ENCODE measurements at places on chromosomes 5 and 9.
A peak's percentile ranks its signal among the peaks of the same experiment; 100 is the strongest.

- no peak for DNase-seq
These were observed 24.0 kb upstream of the TCF7 start for GRCh38 chr5:134090522-134090921.

- no peak for DNase-seq
These were observed 164.8 kb downstream of the DEPDC1B start for GRCh38 chr5:60535198-60535597.

DNA sequence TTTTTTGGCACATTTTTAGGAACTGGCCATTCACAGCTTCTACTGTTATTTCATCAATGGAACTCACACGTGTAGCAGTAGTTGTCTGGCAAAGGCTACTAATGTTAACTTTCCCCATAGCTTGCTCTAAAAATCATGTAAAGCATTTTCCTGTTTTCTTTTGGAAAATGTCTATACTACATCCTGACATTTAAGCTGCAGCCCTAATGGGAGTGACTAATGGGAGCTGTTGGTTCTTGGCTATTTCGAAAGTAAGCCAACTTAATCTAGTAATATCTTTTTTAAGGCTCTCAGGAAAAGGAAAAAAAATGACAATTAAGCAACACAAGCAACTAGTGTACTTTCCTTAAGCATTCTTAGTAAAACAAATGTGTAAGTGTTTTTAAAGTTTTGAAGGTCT lies 169.2 kb downstream of the SLC12A2 start:
- no peak for DNase-seq

DNA sequence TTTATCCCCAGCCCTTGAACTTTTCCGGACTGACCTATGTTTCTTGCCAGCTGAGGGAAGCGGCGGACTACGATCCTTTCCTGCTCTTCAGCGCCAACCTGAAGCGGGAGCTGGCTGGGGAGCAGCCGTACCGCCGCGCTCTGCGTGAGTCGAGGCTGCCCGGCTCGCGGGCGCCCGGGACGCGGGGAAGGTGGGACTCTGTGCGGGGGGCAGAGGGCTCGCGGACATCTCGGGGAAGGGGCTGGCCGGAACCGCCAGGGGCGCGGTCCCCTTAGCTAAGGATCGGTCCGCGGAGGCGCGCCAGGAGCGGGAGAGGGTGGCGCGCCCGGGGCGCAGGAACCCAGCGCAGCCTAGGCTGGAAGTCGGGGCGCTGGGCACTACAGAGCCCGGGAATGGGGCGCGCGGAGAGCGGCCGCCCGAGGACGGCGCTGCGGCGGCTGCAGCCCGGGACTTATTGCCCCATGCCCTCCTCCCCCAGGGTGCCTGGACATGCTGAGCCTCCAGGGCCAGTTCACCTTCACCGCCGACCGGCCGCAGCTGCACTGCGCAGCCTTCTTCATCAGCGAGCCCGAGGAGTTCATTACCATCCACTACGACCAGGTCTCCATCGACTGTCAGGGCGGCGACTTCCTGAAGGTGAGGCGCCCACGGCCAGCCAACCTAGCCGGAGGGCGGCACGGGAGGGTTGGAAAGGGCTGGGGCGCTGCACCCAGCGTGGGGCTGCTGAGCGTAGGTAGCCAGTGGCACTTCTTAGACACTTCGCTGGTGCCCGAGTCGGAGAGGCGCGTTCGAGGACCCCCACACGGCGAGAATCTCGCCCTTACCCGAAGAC lies 922 bp downstream of the CRHBP start:
- no peak for DNase-seq

- DNase-seq, result no peak
These were observed 106.1 kb downstream of the GALNT10 start for GRCh38 chr5:154296525-154297159.

- no peak for DNase-seq
These were observed 289.7 kb downstream of the OSTF1 start for GRCh38 chr9:75378036-75378435.

- no peak for DNase-seq
These were observed 102.9 kb downstream of the GCNT1 start for GRCh38 chr9:76561900-76562299.

- DNase-seq, result no peak
These were observed 176.0 kb downstream of the MSX2 start for GRCh38 chr5:174900240-174900865.

GRCh38 chr5:123921193-123921592 lies 409.2 kb downstream of the CSNK1G3 start:
- no peak for DNase-seq

GRCh38 chr5:173581408-173582215 lies 34.8 kb downstream of the BOD1 start:
- no peak for DNase-seq

DNA sequence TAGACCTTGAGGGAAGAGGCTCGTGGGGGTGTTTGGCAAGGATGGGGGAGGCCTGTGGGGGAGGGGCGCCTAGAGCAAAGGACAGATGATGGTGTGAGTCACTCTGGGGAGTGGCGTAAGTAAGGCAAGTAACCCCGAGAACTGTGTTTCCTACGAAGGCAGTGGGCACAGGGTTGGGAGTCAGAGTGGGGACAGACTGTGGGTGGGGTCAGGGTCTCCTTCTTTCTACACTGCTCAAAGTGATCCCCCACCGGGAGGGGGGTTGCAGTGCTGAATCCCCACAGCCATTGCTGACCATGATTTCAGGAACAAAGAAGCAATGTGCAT lies 136.8 kb downstream of the TENT4A start:
- no peak for DNase-seq

DNA sequence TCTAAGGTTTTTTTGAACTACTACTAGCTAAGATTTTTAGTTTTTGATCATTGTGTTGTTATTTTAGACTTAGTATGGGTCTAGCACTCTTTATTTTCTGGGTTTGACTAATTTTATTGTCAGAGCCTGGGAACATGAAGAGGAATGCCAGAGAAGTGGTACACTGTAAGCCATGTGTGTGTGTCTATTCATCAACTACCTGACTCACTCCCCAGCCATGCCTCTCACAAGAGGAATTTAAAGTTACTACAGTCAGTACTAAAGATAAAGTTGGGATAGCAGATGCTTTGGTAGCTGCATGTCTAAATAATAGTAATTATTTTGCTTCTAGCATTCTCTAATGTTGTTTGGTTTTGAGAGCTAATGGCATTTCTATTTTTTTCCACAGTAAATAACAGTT lies 264.8 kb downstream of the CSNK1G3 start:
- peak; percentile 90 for DNase-seq

DNA sequence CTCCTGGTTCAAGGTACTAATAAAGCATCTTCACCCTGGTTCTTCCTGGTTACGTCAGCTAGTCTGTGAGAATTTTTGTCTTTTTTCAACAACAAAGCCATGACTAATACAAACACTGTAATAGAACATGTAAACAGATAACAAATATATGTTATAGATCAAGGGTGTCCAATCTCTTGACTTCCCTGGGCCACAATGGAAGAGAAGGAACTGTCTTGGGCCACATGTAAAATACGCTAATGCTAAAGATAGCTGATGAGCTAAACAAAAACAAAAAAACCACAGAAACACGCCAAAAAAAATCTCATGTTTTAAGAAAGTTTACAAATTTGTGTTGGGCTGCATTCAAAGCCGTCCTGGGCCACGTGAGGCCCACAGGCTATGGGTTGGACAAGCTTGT lies 124.5 kb upstream of the GNA14 start:
- no peak for DNase-seq

DNA sequence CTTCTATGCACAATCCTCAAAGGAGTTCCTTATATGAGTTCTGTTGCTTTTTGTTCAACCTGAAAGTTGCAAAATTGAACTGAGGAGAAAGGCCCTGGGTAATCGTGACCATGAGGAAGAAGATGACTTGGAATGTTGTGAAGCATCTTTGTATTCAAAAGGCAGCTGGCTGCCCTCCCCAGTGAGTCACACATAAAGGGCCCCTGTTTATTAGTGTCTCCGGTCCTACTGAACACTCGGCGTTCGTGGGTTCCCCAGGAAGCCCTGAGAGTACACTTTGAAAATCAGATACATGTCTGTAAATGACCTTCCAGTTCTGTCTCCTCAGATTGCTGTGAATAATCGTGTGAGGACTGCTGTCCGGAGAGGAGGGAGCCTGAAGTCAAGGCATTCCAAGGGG lies 73.6 kb downstream of the C9orf153 start:
- no peak for DNase-seq

GRCh38 chr5:131589510-131590348 lies 45.3 kb downstream of the RAPGEF6 start:
- DNase-seq, result no peak

DNA sequence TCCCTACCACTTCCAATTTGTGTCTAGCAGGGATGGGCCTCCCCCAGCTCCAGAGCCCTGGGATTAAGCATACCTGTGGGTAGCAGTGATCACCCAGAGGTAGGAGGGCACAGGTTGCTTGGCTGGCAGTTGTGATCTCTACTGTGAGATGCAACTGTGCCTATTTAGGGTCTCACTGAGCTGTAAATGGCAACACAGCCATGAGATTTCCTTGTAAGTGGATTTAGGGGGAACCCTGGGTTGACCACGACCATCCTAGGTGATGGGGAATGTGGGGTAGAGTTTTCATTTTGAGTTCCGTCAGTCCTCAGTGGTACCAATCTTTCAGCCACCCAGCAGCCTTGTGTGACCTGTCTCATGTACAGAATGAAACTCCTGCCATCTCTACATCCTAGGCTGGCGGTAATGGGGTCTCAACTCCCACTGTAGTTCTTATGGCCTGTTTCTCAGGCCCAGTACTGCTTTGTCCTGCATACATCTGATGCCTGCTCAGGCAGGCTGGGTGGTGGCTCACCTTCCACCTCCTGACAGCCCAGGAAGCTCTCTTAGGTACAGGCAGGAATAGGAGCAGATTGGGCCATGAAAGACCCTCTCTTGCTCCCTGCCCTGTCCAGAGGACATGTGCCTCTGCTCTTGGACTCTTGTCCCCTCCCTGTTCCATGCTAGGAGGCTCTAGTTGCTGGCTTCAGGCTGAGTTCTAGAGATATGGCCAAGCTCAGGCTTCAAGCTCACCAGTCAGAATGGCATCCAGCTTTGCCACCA lies 8.1 kb downstream of the HNRNPAB start:
- DNase-seq, result no peak

GRCh38 chr9:113808391-113809358 lies 67.4 kb upstream of the ZNF618 start:
- peak; percentile 34 for DNase-seq

DNA sequence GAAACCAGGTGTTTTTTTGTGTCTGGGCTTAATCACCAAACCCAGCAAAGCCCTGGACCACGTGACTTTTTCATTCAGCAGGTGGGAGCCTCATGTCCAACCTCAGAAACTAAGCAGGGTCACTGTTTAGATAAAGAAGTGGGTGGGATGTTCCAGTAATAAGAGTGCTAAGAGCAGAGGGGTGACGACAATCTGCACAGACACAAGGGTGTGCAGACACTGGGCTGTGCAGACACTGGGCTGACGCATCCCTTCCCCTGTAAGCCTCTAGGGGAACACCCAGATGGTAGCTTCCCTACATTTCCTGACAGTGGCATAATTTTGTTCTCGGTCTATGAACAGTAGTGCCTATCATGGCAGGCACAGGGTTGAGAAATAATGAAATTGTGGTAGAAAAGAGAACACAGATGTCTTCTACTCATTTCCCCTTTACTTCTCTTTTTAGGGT lies 85.1 kb downstream of the SAXO1 start:
- DNase-seq, result no peak

DNA sequence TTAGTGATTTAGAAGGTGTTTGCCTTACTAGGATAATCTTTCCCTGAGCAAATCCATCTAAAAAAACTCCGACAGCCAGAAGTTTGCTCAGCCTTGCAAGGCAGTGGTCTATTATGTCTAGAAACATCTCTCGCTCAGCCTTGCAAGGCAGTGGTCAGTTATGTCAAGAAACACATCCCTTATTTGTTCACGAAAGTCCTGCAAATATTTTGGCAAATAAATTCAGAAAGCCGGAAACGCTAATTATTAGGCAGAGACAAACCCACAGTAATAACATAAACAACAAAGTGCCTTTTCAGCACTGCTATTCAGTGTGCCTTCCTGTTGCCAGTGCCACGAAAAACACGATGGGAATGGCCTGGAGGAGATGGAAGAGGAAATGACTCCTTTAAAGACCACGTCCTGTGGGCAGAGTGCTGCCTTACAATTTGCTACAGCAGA lies 184.5 kb downstream of the GNAQ start:
- no peak for DNase-seq

DNA sequence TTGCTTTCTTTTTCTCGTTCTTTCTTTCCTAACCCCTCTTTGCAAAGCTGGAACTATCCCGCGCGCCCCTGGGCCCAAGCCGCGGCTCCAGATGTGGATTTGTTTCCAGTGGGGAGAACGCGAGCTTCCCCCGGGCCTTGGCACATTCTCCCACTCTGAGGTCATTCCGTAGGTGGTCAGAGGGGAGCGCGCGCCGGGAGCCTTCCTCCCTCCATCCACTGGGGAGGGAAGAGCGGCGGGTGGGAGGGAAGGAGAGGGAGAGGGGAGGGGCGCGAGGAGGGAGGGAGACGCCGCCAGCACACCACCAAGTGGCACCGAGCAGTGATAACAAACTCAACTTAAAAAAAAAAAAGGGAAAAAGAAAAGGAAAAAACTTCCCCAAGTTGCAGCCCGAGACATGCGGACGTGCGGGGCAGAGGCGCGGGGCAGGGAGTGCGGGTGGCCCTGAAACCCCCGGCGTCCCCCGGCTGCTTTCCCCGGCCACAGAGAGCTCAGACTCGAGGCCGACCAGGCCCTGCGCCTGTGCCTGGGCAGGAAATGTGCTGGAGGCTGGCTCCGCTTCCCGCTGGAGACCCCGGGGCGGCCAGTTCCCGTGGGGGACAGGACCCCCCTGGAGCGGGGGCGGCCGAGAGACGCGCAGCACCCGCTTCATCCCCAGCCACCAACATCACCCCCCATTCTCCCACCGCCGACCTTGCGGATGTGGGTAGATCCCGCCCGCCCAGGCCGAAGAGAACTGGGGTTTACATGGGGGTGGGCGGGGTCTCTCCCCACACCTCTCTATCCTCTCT lies 3.1 kb downstream of the IER5L start:
- DNase-seq, result peak; percentile 66

DNA sequence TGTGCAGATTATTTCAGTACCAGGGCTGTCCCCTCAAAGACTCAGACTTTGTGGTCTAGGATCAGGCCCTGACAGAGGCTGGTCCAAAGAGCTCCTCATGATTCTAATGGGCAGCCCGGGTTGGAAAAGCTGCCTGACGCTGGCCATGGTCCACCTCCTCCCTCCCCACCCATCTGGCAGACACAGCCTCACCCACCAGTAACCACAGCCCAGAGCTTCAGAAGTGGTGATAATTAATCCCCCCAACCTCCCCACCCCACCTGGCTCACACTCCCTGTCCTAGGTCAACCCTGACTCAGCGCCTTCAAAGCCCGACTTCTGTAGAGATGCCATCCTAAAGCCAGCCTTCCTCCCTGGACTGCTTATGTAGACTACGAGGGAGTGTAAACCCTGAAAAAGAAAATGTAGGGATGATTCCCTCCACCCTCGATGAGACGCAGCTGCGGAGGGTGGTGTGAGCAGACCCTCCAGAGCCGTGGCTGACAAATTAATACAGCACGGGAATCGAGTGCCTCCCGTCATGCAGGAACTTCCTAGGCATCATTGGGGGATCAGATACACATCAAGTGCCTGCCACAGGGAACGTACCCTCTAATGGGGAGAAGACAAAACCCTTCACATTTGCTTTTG lies 7.0 kb downstream of the UBE2QL1 start:
- no peak for DNase-seq

- DNase-seq, result no peak
These were observed 75.0 kb upstream of the PITX1 start for GRCh38 chr5:135108992-135109391.
